Stimulated activated naive CD4-positive, alpha-beta T cell treated with Interleukin-2 at 50 U/mL for 16 hours (primary cell): ENCODE measurements at places on chromosomes 1 and 21.
A peak's percentile ranks its signal among the peaks of the same experiment; 100 is the strongest.

DNA sequence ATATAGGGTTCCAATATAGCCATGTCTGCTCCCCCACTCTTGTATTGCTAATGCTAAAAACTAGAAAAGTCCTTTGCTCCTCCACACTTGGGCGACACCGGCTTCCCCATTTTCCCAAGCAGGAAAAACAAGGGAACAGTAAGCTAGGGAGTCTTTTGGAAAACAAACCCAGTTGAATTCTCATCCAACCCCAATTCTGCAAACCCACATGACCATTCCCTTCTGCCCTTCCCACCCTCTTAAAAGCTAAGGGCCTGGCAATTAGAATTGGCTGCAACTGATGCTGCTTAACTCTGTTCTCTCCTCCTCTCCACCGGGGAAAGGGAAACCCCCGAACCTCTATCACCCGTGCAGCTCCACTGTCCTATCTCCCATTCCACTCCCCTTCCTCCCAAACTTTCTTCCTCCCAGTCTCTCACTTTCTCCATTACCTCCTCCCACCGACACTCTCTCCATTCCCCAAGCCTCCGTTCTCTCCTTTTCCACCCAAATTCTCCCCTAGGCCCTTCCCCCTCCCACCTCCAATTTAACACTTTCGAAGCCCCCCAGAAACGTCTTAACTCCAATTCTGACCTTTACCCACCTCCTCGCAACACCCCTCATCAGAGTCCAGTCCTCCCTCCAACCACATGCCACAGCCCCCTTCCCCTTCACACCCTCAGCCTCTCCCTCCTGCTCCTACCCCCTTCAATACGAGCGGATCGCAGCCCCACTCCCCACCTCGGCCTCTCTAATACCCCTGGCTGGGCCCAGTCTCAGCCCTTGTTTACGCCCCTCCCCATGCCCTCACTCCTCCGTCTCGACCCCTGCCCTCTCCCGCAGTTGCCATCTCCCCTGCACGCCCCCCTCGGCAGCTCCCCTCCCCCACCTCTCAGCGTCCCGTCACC, 701 bp downstream of the DEDD start:
- DNase-seq, result no peak

- DNase-seq, result no peak
Observed at GRCh38 chr1:52635321-52636089, 2.5 kb downstream of the SHISAL2A start.

DNA sequence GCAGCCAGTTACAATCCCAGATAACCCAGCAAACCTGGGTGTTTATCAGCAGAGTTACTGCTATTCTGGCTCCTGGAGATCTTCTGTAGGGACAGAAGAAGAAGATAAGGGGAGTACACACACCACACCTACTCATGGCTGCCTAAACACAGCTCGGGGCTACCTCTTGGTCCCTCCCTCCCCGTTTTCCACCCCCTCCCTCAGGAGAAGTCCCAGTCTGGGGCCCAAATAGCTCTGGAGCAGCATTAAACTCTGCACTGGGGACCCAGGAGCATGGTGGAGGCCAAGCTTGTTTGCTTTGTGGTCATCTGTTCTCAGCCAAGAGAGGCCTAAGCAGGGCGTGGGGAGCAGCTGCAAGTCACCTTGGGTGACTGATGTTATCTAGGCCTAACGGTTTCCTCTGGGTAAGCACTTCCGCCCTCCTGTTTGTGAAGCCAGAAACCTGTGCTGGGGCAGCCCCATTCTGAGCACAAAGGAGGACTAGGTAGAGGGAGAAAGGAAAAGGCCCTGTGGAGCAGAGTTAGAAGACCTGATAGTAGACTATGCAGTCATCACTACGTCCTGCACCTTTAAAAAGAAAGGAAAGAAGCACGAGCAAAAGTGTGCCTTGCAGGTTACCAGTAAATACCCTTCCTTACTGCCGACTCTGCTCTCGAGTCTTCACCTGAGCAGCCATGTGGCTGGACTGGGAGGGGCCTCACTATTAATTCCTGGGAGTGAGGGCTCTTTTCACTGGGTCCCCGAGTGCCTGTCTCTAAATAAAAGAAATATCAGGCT, 2.0 kb upstream of the RCSD1 start:
- peak; percentile 76 for DNase-seq

GRCh38 chr21:36976882-36977651, 10.6 kb upstream of the HLCS start:
- no peak for DNase-seq

- no peak for DNase-seq
Observed at GRCh38 chr1:210779269-210779668, 354.7 kb downstream of the KCNH1 start.

DNA sequence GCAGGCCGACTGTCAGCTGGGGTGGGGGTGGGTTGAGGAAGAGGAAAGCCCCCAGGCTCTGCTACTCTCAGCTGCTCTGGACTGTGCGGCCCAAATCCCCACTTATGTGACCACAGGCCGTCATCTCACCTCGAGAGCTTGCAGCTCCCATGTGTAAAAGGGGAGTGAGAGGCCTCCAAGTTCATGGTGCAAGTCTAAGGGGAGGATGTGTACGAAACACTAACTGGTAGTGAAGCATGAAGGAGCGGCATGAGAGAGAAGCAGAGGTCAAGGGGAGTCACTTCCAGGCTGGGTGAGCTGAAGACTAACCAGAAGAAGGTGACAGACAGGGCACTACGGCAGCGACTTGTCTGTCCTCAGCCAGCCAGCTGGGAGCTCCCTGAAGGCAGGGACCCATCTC, 43.8 kb downstream of the GLIS1 start:
- DNase-seq, result no peak

- DNase-seq, result no peak
Observed at GRCh38 chr21:16540966-16541727, 811.4 kb downstream of the USP25 start.

- DNase-seq, result no peak
Observed at GRCh38 chr21:14751602-14752344, 205.7 kb upstream of the SAMSN1 start.

DNA sequence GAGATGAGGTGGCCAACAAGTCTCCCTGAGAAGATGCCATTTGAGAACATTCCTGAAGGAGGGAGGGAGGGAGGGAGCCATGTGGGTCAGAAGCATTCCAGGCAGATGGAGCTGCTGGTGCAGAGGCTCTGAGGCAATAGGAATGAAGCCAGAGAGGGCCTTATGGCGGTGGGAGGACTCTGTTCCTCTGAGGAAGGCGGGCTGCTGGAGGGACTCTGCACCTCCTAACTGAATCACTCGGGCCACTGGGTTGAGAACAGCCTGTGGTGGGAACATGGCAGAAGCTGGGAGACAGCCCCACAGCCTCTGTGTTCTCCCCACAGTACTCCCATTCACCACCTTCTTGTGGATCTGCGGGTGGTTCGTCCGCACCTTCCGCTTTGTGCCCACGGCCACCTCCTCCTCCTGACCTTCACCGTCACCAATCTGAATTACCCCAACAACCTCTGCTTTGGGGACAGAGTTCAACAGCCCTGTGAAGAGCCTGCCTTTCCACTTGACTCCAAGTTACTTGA, 2.4 kb upstream of the TMEM125 start:
- no peak for DNase-seq

DNA sequence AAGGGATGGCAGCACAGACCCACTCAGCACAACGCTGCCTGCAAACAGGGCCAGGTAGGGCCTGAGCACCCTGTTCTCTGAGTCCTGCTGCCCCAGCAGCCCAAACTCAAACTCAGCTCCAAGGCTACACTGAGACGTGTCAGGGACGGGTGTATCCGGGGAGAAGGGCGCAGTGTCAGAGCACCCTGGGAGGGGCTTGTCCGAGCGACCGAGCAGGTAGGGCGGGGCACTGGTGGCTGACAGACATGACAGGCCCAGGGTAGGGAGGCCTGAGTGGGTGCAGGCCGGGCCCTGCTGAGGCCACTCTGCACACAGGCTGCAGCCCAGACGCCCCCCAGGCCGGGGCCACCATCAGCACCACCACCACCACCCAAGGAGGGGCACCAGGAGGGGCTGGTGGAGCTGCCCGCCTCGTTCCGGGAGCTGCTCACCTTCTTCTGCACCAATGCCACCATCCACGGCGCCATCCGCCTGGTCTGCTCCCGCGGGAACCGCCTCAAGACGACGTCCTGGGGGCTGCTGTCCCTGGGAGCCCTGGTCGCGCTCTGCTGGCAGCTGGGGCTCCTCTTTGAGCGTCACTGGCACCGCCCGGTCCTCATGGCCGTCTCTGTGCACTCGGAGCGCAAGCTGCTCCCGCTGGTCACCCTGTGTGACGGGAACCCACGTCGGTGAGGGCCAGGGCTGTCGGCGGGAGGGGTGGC, 5.5 kb downstream of the SCNN1D start:
- DNase-seq, result no peak

- DNase-seq, result no peak
Observed at GRCh38 chr1:214496126-214496525, 55.3 kb downstream of the PTPN14 start.

- DNase-seq, result no peak
Observed at GRCh38 chr1:168466714-168467131, 77.1 kb downstream of the XCL2 start.

DNA sequence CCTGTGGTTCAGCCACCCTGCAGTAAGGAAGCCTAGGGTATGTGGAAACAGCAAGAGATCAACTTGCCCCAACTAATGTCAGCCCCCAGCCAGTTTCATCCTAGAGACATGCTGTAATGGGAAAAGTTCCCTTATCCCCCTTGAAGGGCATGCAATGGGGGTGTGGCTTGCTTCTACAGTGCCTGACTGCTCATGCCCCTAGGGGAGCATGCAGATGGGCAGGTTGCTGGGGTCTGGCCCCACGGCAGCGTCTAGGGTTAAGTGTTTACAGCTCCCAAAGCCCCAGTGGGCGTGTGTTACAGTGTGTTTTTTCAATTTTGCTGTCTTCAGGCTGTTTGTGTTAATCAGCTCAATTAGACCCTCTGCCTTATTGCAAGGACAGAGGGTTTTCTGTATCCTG, 1105.9 kb downstream of the AMY1C start:
- no peak for DNase-seq

- DNase-seq, result no peak
Observed at GRCh38 chr1:52189898-52190480, 48.1 kb downstream of the ZFYVE9 start.

DNA sequence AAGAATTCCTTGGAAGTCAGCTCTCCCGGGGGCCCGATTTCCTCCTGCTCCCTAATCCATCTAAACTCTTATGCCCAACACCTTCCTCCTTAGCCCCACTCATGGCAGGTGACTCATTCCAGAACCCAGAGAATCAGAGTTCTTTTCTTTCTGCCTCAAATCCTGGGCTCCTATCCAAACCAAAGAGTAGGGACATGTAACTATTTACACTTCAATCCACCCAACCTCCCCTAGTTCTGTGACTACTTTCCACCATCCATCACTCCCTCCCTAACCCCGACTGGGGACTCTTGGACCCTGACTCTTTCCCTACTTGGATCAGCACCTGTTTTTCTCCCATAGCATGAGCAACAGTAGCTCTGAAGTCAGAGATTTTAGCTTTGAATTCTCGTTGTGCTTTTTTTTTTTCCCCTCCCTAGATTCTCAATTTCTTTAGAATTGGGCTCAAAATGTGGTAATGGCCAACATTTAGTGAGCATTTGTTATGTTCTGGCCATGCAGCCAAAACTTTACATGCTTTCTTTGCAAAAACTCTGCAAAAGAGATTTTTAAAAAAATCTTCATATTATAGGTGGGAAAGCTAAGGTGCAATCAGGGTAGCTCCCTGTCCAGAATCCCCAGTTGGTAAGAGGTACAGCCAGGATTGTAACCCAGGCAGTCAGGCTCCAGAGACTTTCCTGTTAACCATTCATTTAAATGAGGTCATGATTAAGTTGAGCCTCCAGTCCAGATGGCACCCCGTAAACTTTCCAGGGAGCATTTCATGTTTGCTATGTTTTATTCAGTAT, 7.5 kb upstream of the CYP4A11 start:
- no peak for DNase-seq

GRCh38 chr1:60427701-60428100, 354.1 kb upstream of the C1orf87 start:
- DNase-seq, result no peak

DNA sequence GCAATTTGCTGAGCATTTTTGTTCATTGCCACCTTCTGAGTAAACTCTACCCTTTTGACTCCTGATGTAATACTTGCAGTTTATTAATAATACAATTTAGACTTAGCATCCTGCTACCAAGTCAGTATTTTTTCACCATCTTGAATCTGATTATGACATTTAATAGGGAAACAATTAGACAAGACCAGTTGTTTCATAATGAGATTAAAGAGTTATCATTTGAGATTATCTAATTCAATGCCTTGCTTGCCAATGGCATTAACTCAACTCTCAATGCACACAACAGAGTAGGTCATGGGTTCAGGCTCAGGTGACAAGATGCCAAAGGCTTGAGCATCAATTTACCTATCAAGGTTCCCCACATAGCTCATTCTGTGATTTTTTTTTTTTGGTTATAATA, 488.4 kb downstream of the DISC1 start:
- no peak for DNase-seq

- DNase-seq, result no peak
Observed at GRCh38 chr1:20250340-20250989, 40.2 kb upstream of the VWA5B1 start.

GRCh38 chr1:24886241-24886640, 43.8 kb downstream of the RUNX3 start:
- DNase-seq, result no peak

- no peak for DNase-seq
Observed at GRCh38 chr1:107291987-107292386, 151.1 kb downstream of the NTNG1 start.

DNA sequence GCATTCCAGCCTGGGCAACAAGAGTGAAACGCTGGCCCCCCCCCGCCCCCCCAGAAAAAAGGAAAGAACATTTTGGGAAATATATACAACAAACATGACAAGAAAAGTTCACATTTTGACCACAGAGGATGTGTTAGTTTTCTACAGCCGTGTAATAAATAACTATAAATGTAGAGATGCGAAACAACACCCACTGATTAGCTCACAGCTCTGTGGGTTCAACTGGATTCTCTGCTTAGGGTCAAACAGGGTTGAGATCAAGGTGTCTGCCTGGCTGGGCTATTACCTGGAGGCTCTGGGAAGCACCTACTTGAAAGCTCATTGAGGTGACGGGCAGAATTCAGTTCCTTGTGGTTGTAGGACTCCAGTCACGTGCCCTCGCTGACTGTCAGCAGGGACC, 11.1 kb upstream of the VPS26C start:
- DNase-seq, result no peak

- no peak for DNase-seq
Observed at GRCh38 chr1:159089184-159089791, 12.7 kb upstream of the AIM2 start.

- no peak for DNase-seq
Observed at GRCh38 chr1:31198600-31198999, 41.1 kb downstream of the NKAIN1 start.

DNA sequence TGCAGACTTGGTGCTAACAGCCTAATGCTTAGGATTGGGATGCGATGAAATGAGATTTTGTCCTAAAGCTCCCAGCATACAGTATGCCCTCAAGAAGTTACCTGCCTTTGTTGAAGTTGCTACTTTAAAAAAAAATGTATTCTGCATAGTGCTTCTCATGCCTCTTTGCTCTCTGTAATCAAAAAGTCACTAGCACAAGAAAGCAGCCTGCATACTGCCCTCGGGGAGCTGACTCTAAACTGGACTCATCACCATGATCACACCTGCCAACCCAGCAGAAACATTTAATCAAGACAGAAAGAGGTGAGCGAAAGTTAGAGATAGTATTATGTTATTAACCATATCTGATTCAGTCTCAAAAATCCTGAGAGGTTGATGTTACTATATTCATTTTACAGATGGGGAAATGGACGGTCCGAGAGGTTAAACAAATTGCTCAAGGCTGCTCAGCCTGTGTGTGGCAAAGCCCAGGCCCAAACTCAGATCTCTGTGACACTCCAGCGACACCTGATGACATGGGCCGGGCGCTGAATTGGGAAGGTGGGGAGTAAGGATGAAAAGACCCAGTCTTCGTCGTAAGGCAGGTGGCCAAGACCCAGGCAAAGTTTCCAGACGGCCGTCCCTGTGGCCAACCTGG, 1.1 kb downstream of the BATF3 start:
- DNase-seq, result no peak
